ENCODE measurements at places on chromosomes 13 and 19.

- no peak for DNase-seq
These were observed 49.9 kb downstream of the N4BP2L1 start for GRCh38 chr13:32378012-32378411.

DNA sequence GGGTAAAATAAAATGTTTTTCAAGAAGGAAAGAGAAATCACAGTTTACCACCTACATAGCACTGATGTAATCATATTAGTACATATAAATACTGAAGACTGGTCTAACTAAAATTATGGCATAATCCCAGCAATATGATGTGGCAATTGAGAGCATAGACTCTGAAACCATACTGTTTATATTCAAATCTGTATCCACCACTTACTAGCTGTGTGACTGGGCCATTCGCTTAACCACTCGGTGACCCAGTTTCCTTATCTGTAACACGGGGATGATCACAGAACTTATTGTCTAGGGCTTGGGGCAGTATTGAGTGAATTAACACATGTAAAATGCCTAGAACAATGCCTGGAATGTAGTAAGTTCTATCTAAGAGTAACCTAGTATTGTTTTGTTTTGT is 13.1 kb upstream of the GTF3A start:
- DNase-seq = no peak

DNA sequence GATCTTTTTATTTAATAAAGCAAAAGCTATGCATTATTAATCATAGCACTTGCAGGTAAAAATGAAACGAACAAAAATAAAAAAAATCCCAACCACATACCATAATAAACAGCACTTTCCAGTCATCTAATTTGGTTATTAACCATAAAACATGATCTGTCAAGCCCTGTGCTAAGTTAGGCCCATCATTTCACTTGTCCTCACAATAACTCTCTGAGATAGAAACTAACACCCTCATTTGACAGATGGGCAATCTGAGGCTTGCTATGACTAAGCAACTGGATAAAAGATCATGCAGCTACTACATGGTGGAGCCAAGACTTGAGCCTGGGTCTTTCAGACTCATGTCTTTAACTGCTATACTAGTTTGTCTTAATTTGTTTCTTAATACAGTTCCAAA is 21.8 kb downstream of the PROSER1 start:
- no peak for DNase-seq

GRCh38 chr13:72199640-72200039 is 332.6 kb upstream of the DACH1 start:
- DNase-seq = no peak

GRCh38 chr13:22050951-22051563 is 380.2 kb downstream of the FGF9 start:
- DNase-seq = no peak

DNA sequence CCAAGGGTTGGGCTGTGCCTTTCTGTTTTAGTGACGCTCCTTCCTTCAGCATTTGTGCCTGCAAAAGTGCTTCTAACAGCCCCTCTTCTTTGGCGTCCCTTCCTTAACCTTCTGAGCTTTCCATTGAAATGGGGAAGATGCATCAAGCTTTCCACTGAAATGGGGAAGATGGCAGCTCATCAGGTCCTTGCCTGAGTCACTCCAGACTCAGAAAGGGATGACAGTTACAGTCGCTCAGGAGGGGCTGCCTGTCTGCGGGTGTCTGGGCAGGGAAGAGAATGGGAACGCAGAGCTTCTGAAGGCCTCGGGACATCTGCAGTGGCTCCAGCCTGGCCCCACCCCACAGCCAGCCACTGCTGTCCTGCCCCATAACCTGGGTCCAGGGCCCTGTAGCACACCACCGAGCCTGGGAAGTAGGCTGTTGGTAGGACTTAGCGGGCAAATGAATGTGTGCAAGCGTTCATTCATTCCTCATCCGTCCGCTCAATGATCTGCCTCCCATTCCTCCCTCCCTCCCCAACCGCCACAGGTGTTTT is 9.8 kb downstream of the AP1M1 start:
- DNase-seq = no peak

DNA sequence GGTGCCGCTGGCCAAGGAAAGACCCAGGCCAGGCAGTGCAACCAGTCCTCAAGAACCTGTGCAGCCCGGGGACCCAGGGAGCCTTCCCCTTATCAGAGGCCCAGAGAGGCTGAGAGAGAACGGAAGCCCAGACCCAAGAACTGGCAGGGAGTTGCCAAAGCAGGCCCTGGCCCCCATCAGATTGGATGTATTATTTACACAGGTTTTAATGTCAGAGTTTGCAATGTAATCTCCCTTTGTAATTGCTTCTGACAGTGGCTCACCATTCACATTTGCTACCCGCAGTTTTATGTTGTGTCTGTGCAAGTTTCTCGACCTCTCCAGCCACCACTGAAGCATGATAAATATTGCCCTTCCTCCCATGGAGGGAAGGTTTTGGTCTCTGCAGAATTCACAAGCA is 660.9 kb downstream of the LIG4 start:
- DNase-seq = no peak
